ENCODE measurements at places on chromosomes 5 and 9.

GRCh38 chr5:378301-378891, 56.9 kb downstream of the AHRR start:
- peak; percentile 64 for DNase-seq

- DNase-seq: no peak
These were observed 7.8 kb upstream of the ALDOB start for GRCh38 chr9:101443364-101443771.

GRCh38 chr9:76580820-76581219, 121.8 kb downstream of the GCNT1 start:
- DNase-seq: no peak

DNA sequence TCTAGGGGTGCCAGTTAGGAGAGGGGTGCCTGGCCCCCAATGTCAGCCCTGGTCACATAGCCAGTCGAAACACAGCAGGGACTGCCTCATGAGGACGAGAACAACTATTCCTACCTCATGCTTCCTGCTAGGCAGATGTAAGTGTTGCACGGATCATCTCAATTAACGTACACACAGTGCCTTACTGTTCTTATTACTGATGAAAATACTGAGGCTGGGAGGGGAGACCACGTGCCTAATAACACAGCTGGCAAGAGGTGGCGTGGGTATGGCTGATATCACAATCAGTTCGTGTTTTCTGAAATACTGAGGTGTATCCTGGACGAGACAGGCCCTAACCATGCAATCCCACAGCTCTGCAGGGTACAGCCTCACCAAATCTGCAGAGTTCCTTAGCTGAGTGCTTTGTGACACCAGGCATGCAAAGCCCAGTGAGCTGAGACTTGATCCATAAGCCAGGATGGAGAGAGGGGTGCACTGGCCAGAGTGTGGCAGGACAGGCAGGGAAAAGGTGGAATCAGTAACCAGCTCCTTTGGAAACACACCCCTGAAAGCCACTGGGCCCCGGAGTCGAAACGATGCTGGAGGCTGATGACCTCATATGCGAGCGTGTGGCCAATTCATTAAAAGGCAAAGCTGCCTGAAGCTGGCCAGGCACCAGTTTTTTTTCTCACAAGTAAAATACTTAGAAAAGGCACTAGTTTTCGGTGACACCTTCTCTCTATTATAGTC, 63.9 kb downstream of the PRRT1B start:
- no peak for DNase-seq

- DNase-seq: no peak
These were observed 183.7 kb downstream of the ZNF462 start for GRCh38 chr9:107046692-107047091.

GRCh38 chr9:132609829-132610228, 27.4 kb downstream of the BARHL1 start:
- no peak for DNase-seq

DNA sequence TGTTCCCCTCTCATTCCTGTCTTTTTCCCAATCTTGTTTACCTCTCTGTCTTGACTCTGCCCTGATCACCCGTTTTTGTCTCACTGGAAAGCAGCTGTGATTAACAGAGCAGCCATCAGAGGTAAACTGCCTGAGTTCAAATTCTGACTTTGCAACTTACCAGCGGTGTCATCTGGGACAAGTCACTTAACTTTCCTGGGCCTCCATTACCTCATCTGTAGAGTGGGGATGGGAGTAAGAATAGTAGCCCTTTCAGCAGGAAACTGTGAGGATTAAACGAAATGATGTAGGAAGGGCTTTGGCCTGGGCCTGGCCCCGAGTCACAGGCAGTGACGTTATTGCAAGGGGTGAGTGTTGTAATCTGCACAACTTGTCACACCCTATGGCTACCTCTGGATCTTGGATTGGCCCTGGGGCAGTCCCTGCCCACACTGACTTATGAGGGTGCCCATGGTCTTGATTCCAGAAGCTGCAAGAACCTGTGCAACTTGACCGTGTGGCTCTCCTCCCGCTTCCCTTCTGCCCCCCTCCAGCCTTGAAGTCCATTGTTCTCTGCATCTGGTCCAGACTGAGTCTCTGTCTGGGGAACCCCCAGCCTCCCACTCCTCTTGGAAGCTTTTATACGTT, 657 bp upstream of the PCDH12 start:
- peak; percentile 54 for DNase-seq

- no peak for DNase-seq
These were observed 5.6 kb upstream of the C5 start for GRCh38 chr9:121055642-121056143.

DNA sequence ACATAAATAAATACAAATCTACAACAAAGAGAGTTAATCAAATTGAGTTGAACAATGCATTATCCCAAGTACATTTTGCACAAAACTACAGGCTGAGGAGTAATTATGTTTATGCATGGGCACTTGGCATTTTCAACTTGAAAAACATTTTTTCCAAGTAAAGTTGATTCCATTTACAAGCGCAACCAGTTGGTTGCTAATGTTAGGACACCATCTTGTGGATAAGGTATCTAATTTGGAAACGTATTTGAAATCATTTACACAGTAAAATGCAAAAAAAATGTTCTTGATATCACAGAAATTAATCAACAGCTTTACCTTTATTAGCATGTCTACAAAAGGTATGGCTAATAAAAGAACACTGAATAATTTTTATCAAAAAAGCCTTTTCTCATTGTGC, 18.8 kb downstream of the FTMT start:
- no peak for DNase-seq

GRCh38 chr5:95733107-95733665, 2.0 kb downstream of the RHOBTB3 start:
- no peak for DNase-seq

DNA sequence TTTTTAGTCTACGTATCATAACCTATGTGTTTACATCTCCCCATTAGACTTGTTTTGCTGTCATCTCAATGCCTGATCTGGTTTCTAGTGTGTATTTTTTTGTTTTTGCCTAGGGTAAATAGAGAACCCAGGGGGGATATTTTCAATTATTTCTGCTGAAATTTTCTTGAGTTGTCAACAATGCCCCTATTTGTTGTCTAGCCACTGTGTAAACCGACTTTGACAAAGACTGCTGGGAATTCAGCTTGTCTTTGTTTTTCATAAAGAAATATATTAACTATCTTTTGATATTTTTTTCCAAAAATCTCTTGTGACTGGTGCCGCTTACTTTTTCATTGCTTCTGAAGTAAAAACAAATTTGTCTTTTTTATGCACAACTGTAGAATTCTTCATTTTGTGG, 28.1 kb downstream of the MACIR start:
- no peak for DNase-seq

- DNase-seq: no peak
These were observed 161.8 kb upstream of the ELL2 start for GRCh38 chr5:96123418-96123817.

DNA sequence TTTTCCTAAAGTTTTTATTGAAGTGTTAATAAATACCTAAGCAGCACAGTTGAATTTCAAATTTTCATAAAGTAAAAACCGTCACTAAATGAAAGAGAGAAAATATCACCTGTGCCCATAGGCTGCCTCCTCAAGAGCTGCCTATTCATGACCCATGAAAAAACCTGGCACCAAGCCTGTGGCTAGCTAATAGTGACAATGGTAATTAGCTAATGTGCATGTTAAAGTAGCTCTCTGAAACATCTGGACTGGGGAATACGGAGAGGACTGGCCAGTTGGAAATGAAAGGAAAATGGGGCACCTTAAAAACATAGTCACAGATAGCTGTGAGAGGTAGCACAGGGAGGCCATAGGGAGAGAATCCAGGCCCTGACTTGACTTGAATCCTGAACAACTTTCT, 5.4 kb upstream of the GNE start:
- DNase-seq: no peak

DNA sequence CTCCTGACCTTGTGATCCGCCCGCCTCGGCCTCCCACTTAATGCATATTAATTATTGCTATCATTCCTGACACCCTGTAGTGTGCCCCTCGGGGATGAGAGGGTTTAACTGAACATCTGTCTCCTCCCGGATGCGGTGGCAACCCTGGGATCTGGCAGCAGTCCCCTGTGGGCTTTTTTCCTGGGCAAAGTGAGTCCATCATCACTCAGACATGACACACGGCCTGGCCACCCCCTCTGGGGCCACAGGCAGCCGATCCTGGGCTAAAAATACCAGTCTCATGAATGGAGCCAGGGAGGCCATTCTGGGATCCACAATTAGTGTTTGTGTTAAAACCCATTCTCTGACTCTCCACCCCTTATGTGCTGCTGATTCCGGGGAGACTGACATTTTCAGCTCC, 161.2 kb downstream of the RGS3 start:
- DNase-seq: peak; percentile 46

DNA sequence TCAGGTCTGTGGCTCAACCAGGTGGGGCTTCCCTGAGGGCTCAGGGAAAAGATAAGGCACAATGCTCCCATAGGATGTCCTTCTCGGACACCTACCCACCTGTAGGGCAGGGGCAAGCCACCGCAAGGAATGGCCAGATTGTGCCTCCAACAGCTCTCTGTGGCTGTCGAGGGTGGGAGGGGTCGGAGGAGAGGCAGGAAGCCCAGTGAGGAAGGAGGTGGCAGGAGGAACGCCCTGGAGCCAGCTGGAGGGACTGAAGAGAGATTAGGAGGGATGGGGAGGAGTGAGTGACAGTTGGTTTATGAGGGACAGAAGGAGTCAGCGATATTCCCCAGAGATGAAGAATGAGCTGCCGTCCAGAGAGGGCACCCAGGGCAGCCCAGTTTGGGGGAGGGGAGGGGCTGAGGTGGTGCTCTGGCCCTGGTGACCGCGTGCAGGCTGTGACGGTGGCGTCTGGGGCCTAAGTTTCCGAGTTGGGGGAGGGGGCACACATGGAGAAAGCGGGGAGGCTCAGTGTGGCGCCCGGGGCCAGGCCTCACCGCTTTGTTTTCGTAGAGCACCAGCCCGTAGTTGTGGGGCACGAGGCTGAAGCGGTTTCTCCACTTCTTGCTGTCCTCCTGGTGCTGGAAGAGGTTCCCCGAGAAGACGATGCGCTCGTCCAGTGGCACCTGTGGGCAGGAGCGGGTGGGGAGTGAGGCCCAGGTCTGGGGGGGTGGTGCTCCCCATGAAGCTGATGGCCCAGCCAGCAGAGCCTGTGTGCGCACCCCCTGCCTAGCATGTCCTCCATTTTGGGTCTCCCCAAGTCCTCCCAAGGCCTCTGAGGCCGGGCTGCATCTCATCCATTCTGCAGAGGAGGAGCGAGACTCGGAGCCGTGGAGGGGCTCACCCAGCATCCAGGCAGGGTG, 75.6 kb downstream of the LRSAM1 start:
- no peak for DNase-seq

GRCh38 chr9:12689233-12689632, 4.0 kb upstream of the TYRP1 start:
- DNase-seq: no peak

GRCh38 chr5:8350644-8351339, 481.8 kb downstream of the MTRR start:
- no peak for DNase-seq

DNA sequence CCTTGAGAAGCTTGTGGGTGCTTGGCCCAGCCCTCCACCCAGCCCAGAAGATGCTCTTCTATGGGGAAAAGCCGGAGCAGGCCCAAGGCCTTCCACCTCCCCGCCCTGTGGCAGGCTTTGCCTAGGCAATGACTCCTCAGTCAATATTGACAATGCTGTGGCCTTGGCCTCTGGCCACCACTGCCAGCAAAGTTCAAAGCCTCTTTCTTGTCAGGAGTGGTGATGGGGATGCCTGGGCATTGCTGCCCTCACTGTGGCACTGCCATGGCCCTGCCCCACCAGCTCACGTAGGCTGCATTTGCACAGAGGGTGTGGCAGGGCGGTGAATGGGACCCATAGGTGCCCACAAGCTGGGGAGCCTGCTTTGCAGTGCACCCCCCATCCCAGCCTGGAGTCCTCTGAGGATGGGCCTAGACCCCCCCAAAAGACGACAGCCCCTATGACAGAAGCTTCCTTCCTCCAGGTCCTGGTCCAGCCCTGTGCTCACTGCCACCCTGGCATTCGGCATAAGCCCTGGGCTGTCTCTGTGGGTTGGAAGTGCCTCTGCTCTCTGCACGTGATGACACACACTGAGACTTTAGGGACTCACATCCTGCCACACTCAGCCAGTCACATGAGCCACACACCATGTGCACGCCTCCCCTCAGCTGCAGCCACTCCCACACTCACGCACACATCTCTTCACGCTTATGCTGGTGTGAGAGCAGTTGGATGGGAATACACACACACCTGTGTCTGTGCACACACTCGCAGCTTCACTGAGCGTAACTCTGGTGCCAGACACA, 31.1 kb downstream of the MORN5 start:
- no peak for DNase-seq

GRCh38 chr9:78585909-78586308, 289.0 kb downstream of the PSAT1 start:
- no peak for DNase-seq

DNA sequence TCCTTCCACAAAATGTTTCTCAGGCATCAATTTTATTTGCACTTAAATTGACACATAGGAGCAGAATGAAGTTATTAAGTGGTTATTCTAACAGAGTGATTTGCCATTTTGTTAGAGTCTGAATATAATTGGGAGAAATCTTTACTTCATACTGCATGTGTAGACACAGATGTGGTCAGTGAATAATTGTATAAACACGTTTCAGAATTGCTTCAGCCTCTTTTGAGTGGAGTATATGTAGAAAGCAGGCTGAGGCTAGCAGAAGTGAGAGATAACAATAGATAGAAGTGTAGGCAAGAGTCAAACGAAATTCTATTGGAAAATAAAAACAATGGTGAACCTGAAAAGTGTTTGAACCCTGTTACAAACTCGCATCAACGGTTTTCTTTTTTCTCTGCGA, 270.7 kb downstream of the TMEM167A start:
- DNase-seq: no peak

GRCh38 chr5:84301535-84301934, 83.1 kb downstream of the EDIL3 start:
- DNase-seq: no peak

DNA sequence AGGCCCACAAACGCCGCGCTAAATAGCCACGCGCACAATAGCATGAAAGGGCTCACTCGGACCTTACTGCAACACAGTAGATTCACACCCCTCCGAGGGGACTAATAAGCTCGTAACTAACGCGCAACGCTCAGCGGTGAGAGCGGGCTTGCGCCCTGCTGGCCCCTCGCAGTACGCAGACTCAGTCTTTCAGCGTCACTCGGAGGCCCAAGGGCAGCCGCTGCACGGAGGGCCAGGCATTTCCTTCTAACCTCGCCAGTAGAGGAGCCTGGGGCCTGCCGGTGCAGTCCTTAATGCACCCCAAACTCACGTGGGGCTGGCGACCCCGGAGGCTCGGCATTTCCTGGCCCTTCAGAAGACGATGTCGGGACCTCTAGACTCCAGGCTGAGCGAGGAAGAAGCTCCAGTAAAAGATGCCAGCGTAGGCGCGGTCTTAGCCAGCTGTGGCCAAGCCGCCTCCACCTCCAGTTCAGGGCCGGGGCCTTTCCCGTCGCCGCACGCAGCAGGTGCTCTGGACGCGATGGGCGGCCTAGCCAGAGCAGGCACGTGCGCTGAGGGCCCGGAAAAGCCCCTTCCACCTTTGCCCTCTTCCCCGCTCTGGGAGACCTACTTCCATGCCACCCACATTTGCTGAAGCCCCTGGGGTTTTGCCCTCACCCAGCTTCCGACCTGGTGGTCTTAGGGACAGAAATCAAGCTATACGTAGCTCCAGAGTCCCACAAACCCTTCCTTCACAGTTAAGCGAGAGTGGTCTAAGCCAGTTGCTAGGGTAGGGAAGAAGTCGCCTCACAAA, 38.3 kb upstream of the TIFAB start:
- DNase-seq: no peak

GRCh38 chr5:156147944-156148285, 179.0 kb upstream of the SGCD start:
- no peak for DNase-seq

- no peak for DNase-seq
These were observed 20.6 kb downstream of the TCOF1 start for GRCh38 chr5:150377964-150378694.

GRCh38 chr9:99139868-99140267, 35.0 kb downstream of the TGFBR1 start:
- DNase-seq: no peak

All from activated CD8-positive, alpha-beta memory T cell treated with anti-CD3 and anti-CD28 coated beads, Interleukin-2, amount 50 U/mL, for 48 hours (primary cell).